ENCODE measurements at places on chromosomes 13 and 19. TPM values are rescaled to one million over a fixed set of nuclear protein-coding genes. Genes with fewer than 3 reads are reported as not detected.

GRCh38 chr19:42028304-42029216, 34.5 kb upstream of the ATP1A3 start:
- DNase-seq = peak; percentile 34

Gene FCGBP
- total RNA-seq = 8.0 TPM

Gene IGFL2
- total RNA-seq = not detected

Gene SYNE4
- 0.99 TPM for total RNA-seq

GRCh38 chr19:33703438-33703750, 81.6 kb downstream of the CHST8 start:
- DNase-seq = no peak

Gene P2RY11
- total RNA-seq = 64.0 TPM

DNA sequence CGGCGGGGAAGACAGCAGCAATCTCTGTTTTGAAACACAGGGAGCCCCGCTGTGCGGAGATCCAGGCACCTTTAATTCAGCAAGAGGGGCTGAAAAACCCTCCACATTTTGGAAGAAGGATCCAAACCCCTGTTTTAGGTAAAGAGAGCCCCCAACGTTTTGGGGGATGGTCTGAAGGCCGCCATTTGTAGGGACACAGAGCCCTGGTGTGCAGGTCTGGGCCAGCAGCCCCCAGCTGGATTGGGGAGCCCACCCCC, 3.5 kb upstream of the HOOK2 start:
- DNase-seq = no peak

- no peak for DNase-seq
Measured at GRCh38 chr19:28420811-28421550, 792.0 kb downstream of the UQCRFS1 start.

GRCh38 chr13:94800423-94800822, 88.1 kb upstream of the SOX21 start:
- DNase-seq = no peak

Measured in activated naive CD8-positive, alpha-beta T cell treated with anti-CD3 and anti-CD28 coated beads for 36 hours (primary cell).